Activated T-cell treated with anti-CD3 and anti-CD28 coated beads, Interleukin-2, amount 50 U/mL, for 72 hours (primary cell): ENCODE measurements at places on chromosomes 3 and 15. TPM values are rescaled to one million over a fixed set of nuclear protein-coding genes. Genes with fewer than 3 reads are reported as not detected.
A peak's percentile ranks its signal among the peaks of the same experiment; 100 is the strongest.

GRCh38 chr3:23019596-23020300 is 183.4 kb upstream of the UBE2E2 start:
- no peak overlapping the region for H3K4me3 ChIP-seq
- H3K27me3 ChIP-seq: no peaks in the 10 kb centered on the region
- no peak for DNase-seq
- no peaks in the 10 kb centered on the region for H3K4me1 ChIP-seq
- H3K36me3 ChIP-seq: peaks cover 7% of the 10 kb centered on the region

- no peak for DNase-seq
- no peak overlapping the region for H3K4me3 ChIP-seq
- no peak overlapping the region for H3K27ac ChIP-seq
- peaks cover 6% of the 10 kb centered on the region for H3K27me3 ChIP-seq
- H3K4me1 ChIP-seq: no peaks in the 10 kb centered on the region
- H3K36me3 ChIP-seq: no peaks in the 10 kb centered on the region
These were observed 6.6 kb downstream of the KLF15 start for GRCh38 chr3:126350502-126351085.

DNA sequence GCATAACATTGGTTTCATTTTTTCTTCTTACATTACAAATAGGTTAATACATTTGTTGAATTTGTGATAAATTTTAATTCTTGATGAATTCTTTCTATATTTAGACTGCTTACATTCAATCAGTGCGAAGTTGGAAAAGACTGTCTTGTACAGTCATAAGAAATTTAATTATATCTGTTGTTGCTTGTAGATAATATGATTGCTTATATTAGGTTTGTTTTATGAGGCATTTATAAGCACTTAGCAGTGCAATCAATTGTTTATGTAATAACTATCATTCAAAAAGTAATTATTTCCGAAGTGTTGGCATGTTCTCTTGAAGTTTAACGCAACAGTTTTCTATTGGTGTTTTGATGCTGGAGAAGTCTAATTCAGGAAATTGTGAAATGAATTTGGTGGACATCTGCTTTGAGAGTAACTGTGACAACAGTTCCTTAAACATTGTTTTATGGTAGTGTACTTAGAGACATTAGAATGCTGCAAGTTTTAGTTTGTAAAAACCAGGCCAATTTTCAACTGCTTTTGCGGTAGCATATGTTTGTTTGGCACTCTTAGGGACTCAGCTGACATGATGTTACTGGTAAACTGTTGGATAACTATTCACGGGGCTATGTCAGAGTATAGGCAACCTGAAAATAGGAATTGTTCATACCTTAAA is 99.7 kb downstream of the NAALADL2 start:
- H3K4me3 ChIP-seq: no peak overlapping the region
- no peak for DNase-seq
- no peaks in the 10 kb centered on the region for H3K36me3 ChIP-seq

DNA sequence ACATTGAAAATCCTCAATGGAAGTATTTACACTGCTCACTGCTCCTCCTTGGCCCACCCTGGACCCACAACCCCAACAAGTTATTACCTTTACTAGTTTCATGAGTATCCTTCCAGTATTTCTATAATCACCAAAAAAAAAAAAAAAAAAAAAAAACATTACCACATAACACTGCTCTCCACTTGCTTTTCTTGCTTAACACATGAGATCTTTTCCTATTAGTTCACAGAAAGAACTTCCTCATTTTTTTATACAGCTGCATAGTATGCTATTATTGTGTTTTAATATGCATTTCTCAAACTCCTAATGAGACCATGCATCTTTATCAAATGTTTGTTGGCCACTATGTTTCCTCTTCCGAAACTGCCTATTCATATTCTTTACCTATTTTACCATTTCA is 14.6 kb downstream of the GABPB1 start:
- H3K4me3 ChIP-seq: no peak overlapping the region
- H3K27ac ChIP-seq: no peak overlapping the region
- DNase-seq: no peak

- H3K27me3 ChIP-seq: no peaks in the 10 kb centered on the region
- no peaks in the 10 kb centered on the region for H3K36me3 ChIP-seq
- no peak overlapping the region for H3K27ac ChIP-seq
- no peak overlapping the region for H3K4me3 ChIP-seq
These were observed 36.7 kb downstream of the ACSBG1 start for GRCh38 chr15:78197632-78198031.

DNA sequence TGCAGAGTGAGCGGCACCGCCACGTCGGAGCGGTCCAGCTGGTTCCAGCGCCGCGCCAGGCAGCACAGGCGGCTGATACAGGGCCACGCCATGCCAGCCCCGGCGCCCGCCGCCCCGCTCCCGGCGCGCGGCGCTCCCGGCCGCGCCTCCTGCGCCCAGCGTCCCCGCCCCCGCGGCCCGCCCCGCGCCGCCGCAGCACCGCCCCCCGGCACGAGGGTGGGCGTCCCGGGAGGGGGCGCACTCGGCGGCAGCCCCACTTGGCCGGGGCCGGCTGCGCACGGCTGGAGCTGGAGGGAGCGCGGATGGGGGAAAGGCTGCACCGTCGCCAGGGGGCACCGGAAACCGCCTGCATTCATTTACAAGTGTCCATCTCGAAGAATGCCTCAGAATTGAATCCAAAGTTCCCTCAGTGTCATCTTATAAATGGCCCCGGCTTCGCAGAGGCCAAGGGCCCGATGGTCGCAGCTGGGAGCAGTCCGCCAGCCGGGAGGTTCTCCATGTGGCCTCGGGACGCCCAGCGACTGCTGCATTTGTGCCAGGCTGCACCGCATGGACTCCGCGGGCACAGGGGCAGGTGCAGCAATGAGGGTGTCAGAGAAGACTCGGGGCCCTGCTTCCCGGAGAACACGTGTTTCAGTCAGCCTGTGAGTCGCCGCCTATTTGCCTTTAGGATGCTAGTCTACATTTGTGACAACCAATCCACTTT is at the start of gene MAP6D1:
Gene MAP6D1, minus strand, starts transcription at position 122 of the 706 bp plus-strand sequence. Its CDS starts 30 bp downstream, at position 92.
- DNase-seq: peak; percentile 55
- peak within 1 kb of the TSS; percentile 76 for H3K27ac ChIP-seq
- peaks cover 8% of the 10 kb centered on the region for H3K4me1 ChIP-seq
- H3K4me3 ChIP-seq: peak within 1 kb of the TSS; percentile 94
- H3K27me3 ChIP-seq: peaks cover 7% of the 10 kb centered on the region
- H3K36me3 ChIP-seq: no peaks in the 10 kb centered on the region

GRCh38 chr3:107657971-107658370 is 135.2 kb downstream of the BBX start:
- no peaks in the 10 kb centered on the region for H3K27me3 ChIP-seq
- no peak overlapping the region for H3K27ac ChIP-seq
- H3K4me1 ChIP-seq: peaks cover 20% of the 10 kb centered on the region
- H3K4me3 ChIP-seq: no peak overlapping the region

DNA sequence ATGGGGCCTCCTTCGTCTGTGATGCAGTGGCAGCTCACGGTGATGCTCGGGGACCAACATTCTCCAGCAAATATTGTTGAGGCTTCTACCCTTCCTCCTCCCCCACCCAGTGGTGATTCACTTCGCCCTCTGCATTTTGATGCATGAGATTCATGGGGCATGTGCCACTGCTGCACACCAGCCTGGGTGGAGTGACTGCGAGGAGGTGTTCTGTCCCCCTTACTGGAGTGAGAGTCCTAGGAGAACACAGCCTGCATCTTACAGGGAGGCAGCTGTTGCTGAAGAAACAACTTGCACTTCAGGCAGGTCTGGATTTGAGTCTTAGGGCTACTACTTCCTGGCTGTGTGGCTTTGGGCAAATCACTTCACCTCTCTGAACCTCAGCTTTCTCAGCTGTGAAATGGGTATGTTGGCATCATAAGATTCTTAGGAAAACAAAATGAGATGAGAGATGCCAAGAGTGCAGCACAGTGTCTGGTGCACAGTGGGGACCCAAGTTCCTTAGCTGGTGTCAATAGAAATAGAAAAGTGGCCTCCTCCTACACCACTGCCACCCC is 10.2 kb upstream of the SKOR1 start:
- H3K36me3 ChIP-seq: no peaks in the 10 kb centered on the region
- H3K4me3 ChIP-seq: no peak overlapping the region
- DNase-seq: no peak
- H3K27ac ChIP-seq: no peak overlapping the region
- peaks cover 22% of the 10 kb centered on the region for H3K27me3 ChIP-seq

- peaks cover 60% of the 10 kb centered on the region for H3K4me1 ChIP-seq
- H3K27ac ChIP-seq: peak overlapping the region; percentile 27
- peaks cover 4% of the 10 kb centered on the region for H3K36me3 ChIP-seq
- peaks cover 13% of the 10 kb centered on the region for H3K27me3 ChIP-seq
- peak overlapping the region; percentile 83 for H3K4me3 ChIP-seq
- peak; percentile 42 for DNase-seq
These were observed 919 bp downstream of the IDH2 start for GRCh38 chr15:90101130-90101968.

GRCh38 chr3:15207836-15208504 is 1.9 kb downstream of the CAPN7 start:
- peaks cover 35% of the 10 kb centered on the region for H3K4me1 ChIP-seq

Gene CCR9
- total RNA-seq: 0.14 TPM

Gene GOLGA8J
- total RNA-seq: not detected

Gene PRR23E
- not detected for total RNA-seq

Gene MYH15
- 1.3 TPM for total RNA-seq

Gene SLCO3A1
- 8.2 TPM for total RNA-seq

Gene CEMIP
- 0.09 TPM for total RNA-seq
